ENCODE measurements at places on chromosomes 5 and 9. TPM values are rescaled to one million over a fixed set of nuclear protein-coding genes. Genes with fewer than 3 reads are reported as not detected.

The SNCAIP gene
- 31.6 TPM for total RNA-seq

DNA sequence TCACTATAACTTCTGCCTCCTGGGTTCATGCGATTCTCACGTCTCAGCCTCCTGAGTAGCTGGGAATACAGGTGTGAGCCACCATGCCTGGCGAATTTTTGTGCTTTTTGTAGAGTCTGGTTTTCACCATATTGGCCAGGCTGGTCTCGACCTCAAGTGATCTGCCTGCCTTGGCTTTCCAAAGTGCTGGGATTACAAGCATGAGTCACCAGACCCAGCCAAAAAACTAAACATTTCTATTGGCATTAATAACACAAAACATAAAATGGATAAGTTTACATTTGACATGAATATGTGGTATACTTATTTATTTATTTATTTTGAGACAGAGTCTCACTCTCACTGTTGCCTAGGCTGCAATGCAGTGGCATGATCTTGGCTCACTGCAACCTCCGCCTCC is 13.6 kb upstream of the REEP5 start:
- DNase-seq: no peak
- no peaks in the 10 kb centered on the region for H3K36me3 ChIP-seq
- peaks cover 14% of the 10 kb centered on the region for H3K4me1 ChIP-seq
- H3K27ac ChIP-seq: no peak overlapping the region

DNA sequence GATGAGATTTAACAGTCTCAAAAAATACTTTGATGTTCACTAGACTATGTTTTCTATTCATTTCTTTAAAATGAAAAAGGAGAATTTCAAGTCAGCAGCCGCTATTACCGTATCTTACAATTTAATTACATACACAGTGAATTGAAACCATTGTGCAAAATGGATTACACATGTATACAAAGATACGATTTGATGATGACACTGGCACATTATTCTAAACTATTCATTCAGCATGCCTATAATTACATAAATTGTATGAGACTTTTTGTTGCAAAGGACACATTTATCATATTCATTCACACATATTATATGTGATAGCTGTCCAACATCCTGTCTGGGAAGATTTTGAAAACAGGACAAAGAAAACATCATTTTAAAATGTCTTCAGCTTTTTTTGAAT is 118.3 kb upstream of the VCAN start:
- H3K36me3 ChIP-seq: peaks cover 5% of the 10 kb centered on the region
- no peak overlapping the region for H3K4me3 ChIP-seq
- no peaks in the 10 kb centered on the region for H3K4me1 ChIP-seq
- no peak for DNase-seq

DNA sequence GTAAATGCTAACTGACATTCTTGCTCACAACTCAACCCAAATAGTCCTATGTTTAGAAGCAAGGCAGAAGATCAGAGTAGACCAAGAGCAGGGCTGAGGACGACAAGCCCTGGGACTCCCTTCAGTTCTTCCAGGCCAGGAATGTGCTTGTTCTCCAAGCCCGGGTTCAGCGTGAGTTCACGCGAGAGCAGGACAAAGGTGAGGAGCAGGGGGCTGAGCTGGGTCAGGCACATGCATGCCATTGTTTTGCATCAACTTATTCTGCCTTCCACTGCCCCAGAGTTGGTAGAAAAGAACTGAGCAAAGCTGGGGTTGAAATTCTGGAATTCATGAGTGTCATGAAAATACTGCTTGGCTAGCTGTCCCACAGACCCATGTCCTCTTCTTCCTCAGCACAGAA is 206.5 kb downstream of the PAX5 start:
- peaks cover 53% of the 10 kb centered on the region for H3K27me3 ChIP-seq
- peaks cover 11% of the 10 kb centered on the region for H3K4me1 ChIP-seq
- no peak for DNase-seq
- no peak overlapping the region for H3K27ac ChIP-seq
- no peak overlapping the region for H3K4me3 ChIP-seq

- H3K4me3 ChIP-seq: no peak overlapping the region
- H3K36me3 ChIP-seq: no peaks in the 10 kb centered on the region
- peaks cover 4% of the 10 kb centered on the region for H3K4me1 ChIP-seq
Measured at GRCh38 chr5:127306647-127307046, 16.1 kb downstream of the MEGF10 start.

The EFNA5 gene
- total RNA-seq: 65.0 TPM

- H3K4me1 ChIP-seq: no peaks in the 10 kb centered on the region
- no peak for DNase-seq
- H3K4me3 ChIP-seq: no peak overlapping the region
- H3K27ac ChIP-seq: no peak overlapping the region
- H3K27me3 ChIP-seq: no peaks in the 10 kb centered on the region
- H3K36me3 ChIP-seq: peaks cover 3% of the 10 kb centered on the region
Measured at GRCh38 chr9:89278997-89279739, 31.8 kb upstream of the CKS2 start.

The SQSTM1 gene
- 133 TPM for total RNA-seq

DNA sequence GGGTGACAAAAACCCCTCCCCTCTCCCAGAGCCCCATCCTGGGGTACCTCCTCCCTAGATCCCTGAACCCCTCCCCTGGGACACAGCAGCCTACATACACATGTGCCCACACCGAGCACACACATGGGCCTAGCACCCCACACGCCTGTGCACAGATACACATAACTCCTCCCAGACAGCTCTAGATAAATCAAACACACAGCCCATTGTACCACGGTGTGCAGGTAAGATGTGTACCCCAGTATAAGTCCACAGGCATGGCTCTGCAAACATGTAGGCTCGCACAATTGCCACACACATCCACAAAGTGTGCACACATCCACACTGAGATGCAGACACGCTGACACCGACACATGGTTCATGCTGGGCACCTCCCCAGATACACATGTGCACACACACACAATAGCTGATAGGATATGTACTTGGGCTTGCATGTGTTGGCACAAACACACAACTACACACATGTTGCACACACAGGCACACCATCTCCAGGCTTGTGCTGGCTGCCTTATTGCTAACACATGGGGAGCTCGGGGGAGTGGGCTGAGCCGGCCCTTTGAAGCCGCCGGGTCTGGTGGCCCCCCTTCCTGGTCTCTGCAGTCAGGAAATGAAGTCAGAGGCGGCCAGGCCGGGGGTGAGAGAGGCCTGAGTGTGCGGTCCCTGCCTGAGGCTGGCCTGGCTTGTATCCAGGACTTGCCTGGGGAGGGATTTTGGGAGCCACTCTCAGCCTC is 30.2 kb downstream of the GOLGA2 start:
- H3K27me3 ChIP-seq: no peaks in the 10 kb centered on the region
- H3K4me3 ChIP-seq: peak overlapping the region; percentile 79
- DNase-seq: peak; percentile 85
- peak overlapping the region; percentile 83 for H3K27ac ChIP-seq
- H3K36me3 ChIP-seq: peaks cover 3% of the 10 kb centered on the region

The SPINK5 gene
- 26.0 TPM for total RNA-seq

GRCh38 chr9:69853421-69853820 is 32.8 kb downstream of the CFAP95 start:
- H3K4me1 ChIP-seq: no peaks in the 10 kb centered on the region
- no peak overlapping the region for H3K4me3 ChIP-seq
- peaks cover 3% of the 10 kb centered on the region for H3K27me3 ChIP-seq
- H3K36me3 ChIP-seq: no peaks in the 10 kb centered on the region

All from type B pancreatic cell (in vitro differentiated cells).